ENCODE measurements at places on chromosomes 5 and 9.
A peak's percentile ranks its signal among the peaks of the same experiment; 100 is the strongest.

DNA sequence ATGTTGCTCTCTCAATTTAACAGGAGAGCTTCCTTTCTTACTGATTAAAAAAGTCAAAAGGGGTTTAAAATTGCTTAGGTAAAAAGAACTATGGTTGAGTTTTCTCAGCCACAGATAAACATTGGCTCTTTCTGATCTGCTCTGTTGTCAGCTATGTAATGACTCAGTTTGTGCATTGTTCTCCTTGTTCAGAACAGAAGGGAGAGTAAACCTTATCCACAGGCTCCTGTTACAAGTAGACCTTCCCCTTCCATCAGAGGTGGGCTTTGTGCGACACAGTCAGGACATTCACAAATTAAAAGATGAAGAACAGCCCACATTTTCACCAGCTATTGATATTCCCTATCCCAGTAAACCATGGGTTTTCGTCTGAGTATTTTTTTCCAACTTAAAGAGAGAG, 236.3 kb upstream of the SEMA6A start:
- no peaks in the 10 kb centered on the region for H3K36me3 ChIP-seq
- H3K27me3 ChIP-seq, result no peaks in the 10 kb centered on the region

- peaks cover 12% of the 10 kb centered on the region for H3K4me1 ChIP-seq
- no peaks in the 10 kb centered on the region for H3K27me3 ChIP-seq
- H3K27ac ChIP-seq, result peak overlapping the region; percentile 37
- no peak overlapping the region for H3K4me3 ChIP-seq
- H3K36me3 ChIP-seq, result no peaks in the 10 kb centered on the region
These were observed 43.1 kb upstream of the SLC2A8 start for GRCh38 chr9:127353882-127354281.

DNA sequence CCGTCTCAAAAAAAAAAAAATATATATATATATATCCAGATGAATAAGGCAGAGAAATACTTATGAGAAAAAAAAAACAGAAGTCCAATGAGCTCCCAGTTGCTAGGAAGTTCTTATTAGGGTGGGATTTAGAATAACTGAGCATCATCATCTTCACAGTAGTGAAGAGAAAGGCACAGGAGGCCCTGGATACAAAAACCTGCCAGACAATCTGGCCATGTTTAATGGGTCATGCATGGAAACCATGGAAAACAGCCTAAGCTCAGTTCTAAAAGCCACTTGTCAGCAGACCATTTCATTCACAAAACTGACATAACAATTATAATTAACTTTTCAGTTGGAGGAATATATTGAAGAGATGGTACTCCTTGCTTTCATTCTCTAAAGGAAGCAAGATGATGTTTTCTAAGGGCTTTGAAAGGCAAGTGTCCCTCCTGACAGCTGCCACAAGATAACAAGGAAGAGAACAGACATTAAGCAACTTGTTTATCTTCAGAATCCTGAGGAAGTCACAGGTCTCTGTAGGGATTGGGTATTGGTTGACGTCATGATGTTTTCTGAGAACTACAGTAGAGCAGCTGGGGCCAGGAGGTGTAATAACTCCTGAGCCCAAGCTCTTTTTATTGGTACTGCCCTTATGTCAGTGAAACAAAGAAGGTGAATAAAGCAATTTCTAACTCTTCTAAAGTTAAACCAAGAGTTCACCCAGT, 463.1 kb downstream of the DMAC1 start:
- no peaks in the 10 kb centered on the region for H3K27me3 ChIP-seq
- H3K27ac ChIP-seq, result no peak overlapping the region
- no peaks in the 10 kb centered on the region for H3K4me1 ChIP-seq
- no peaks in the 10 kb centered on the region for H3K36me3 ChIP-seq
- H3K4me3 ChIP-seq, result no peak overlapping the region
- DNase-seq, result no peak

DNA sequence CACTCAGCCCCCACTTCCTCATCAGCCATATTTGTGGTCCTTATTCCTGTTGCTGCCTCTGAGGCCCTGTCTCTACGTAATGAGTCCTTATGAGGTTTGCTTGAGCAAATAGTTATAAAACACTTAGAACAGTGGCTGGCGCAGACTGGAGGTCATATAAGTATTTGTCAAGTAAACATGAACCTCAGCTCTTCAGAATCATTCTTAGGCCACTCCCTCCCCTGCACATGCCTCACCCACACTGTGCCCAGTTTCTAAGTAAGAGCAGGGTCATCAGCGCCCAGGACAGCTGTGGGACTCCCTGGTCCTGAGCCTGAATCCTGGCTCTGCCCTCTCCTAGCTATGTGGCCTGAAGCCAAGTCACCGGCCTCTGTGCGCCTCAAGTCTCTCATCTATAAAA, 4.0 kb downstream of the ST6GALNAC4 start:
- H3K36me3 ChIP-seq, result no peaks in the 10 kb centered on the region
- no peak overlapping the region for H3K27ac ChIP-seq
- no peaks in the 10 kb centered on the region for H3K27me3 ChIP-seq
- DNase-seq, result no peak

- no peaks in the 10 kb centered on the region for H3K27me3 ChIP-seq
- no peak overlapping the region for H3K4me3 ChIP-seq
- no peaks in the 10 kb centered on the region for H3K4me1 ChIP-seq
- DNase-seq, result no peak
These were observed 326.0 kb upstream of the FTMT start for GRCh38 chr5:121525706-121526105.

DNA sequence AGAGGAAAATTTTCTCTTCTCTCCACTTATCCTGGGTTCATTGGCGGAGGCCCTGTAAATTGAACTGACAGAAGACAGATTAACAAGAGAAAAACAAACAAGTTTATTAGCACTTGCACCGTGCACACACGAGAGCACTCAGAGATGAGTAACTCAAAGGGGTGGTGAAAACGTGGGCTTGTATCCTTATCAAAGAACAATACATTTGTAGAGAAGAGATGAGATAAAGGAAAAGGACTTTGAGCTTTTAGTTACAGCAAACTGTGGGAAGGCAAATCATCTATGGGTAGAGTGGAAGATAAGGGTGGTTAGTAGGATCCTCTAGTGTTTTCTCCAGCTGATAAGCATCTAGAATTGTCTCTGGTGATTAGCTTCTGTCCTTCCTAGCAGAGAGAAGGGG, 44.4 kb upstream of the ROR2 start:
- DNase-seq, result no peak
- no peaks in the 10 kb centered on the region for H3K27me3 ChIP-seq
- H3K36me3 ChIP-seq, result no peaks in the 10 kb centered on the region

DNA sequence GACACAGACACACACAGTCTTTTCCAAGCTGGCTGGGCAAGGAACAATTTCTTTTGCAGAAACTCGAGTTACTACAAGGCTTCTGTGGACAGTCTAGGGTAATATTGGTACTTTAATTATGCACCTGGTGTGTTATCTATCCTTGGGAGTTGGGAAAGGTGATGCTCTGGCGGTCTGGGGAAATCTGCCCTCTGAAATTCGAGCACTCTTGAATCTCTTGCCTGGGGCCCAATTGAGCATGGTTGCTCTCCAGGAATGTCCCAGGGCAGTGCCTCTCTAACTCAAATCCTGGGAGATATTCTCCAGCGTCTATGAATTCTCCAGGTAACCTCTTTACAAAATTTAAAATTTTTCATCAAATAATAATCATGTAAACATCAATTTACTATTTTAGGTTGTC, 69.3 kb downstream of the KCNIP1 start:
- no peaks in the 10 kb centered on the region for H3K36me3 ChIP-seq
- DNase-seq, result no peak
- H3K27ac ChIP-seq, result no peak overlapping the region
- H3K4me3 ChIP-seq, result no peak overlapping the region
- no peaks in the 10 kb centered on the region for H3K27me3 ChIP-seq
- H3K4me1 ChIP-seq, result peaks cover 21% of the 10 kb centered on the region

DNA sequence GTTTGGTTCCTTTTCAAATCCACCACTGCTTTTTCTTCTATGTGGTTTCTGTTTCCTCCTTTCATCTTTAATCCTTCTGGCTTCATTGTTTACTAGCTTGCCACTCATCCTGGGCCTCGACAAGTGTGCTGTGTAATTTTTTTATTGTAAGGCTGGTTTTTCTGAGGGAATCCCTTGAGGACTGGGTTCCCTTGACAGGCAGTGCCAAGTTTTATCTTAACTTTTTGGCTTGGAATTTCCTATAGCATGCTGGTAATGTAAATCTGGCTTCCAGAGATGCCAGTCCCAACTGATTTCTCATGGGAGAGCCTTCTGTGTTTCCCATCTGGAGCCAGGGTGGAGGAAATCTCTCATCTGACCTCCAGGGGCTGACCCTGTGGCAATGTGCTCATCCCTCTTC, 184.7 kb downstream of the ROR2 start:
- DNase-seq, result no peak
- no peak overlapping the region for H3K27ac ChIP-seq
- H3K27me3 ChIP-seq, result no peaks in the 10 kb centered on the region
- H3K36me3 ChIP-seq, result no peaks in the 10 kb centered on the region
- H3K4me1 ChIP-seq, result no peaks in the 10 kb centered on the region

GRCh38 chr5:34526682-34527305, 129.3 kb upstream of the RAI14 start:
- H3K27ac ChIP-seq, result no peak overlapping the region
- H3K27me3 ChIP-seq, result no peaks in the 10 kb centered on the region
- no peak overlapping the region for H3K4me3 ChIP-seq
- peaks cover 10% of the 10 kb centered on the region for H3K4me1 ChIP-seq

DNA sequence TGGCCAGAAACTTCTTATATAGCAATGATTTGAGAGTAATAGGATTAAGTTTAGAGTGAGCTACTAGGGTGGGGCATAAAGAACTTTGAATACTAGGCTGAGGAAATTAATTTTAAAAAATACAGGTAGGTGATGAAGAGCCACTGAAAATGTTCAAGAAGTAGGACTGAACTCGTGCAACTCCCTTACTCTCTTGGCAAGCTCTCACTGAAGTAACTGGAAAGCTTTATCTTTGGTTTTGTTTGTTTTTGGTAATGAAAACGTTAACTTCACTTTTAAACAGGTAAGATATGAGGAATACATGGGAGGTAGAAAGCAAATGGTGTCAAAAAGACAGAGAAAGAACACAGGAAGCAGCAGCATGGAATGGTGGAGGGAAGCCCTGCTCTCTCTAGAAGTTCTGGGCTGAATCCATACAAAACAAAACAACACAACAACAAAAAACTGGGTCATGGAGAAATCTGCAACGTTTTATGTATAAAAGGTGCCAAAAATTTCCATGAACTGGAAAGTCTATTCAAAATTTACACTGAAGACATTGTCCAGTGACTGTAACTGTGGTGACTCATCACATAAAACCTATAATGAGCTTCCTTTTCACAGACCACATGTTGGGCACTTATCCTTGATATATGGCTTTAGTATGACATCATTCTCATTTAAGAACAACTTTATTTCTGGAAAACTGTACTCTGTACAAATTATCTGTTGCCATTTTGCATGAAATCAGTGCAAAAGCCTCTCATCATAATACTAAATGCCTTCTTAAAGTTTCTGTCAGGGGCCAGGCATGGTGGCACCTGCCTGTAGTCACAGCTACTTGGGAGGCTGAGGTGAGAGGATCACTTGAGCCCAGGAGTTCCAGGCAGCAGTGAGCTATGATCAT, 91.2 kb upstream of the CHD1 start:
- DNase-seq, result peak; percentile 58
- peaks cover 3% of the 10 kb centered on the region for H3K4me1 ChIP-seq
- no peaks in the 10 kb centered on the region for H3K36me3 ChIP-seq
- no peak overlapping the region for H3K4me3 ChIP-seq
- H3K27ac ChIP-seq, result peak overlapping the region; percentile 56

- H3K27ac ChIP-seq, result no peak overlapping the region
- H3K36me3 ChIP-seq, result no peaks in the 10 kb centered on the region
- no peak for DNase-seq
- no peak overlapping the region for H3K4me3 ChIP-seq
These were observed 687.9 kb upstream of the RGMB start for GRCh38 chr5:98085593-98085992.

DNA sequence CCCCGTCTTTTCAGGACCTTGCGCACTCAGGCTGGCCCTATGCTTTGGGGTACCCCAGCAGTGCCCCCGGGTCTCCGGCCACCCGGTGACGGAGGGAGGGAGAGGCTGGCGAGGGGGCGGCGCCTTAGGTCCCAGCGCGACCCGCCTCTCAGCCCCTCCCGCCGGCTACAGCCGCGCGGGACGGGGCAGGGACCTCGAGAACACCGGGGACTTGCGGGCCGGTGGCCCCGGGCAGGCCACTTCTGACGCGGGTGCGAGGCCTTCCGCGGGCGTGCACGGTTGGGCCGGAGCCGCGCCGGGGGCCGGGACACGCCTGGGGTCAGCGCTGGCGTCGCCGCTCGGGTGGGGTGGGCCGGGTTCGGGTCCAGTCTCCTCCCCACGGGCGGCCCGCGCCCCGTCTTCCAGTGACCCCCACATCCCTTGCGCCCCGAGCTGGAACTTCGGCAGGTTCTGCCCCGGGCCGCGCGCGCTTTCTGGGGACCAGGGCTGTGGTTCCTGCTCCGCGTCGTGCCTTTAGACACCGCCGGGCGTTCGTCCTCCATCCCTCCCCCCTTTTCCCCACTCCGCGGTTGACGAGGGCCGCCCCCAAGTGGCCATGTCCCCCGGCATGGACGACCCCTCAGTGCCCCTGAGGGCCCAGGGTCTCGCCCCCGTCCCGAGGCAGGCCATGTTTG, 3.8 kb upstream of the SQSTM1 start:
- DNase-seq, result no peak
- peaks cover 26% of the 10 kb centered on the region for H3K4me1 ChIP-seq
- no peaks in the 10 kb centered on the region for H3K27me3 ChIP-seq
- peaks cover 21% of the 10 kb centered on the region for H3K36me3 ChIP-seq
- peak overlapping the region; percentile 73 for H3K4me3 ChIP-seq
- H3K27ac ChIP-seq, result peak overlapping the region; percentile 6

GRCh38 chr5:118791926-118792734, 196.2 kb downstream of the DTWD2 start:
- DNase-seq, result no peak
- no peak overlapping the region for H3K4me3 ChIP-seq
- H3K36me3 ChIP-seq, result no peaks in the 10 kb centered on the region
- no peak overlapping the region for H3K27ac ChIP-seq

DNA sequence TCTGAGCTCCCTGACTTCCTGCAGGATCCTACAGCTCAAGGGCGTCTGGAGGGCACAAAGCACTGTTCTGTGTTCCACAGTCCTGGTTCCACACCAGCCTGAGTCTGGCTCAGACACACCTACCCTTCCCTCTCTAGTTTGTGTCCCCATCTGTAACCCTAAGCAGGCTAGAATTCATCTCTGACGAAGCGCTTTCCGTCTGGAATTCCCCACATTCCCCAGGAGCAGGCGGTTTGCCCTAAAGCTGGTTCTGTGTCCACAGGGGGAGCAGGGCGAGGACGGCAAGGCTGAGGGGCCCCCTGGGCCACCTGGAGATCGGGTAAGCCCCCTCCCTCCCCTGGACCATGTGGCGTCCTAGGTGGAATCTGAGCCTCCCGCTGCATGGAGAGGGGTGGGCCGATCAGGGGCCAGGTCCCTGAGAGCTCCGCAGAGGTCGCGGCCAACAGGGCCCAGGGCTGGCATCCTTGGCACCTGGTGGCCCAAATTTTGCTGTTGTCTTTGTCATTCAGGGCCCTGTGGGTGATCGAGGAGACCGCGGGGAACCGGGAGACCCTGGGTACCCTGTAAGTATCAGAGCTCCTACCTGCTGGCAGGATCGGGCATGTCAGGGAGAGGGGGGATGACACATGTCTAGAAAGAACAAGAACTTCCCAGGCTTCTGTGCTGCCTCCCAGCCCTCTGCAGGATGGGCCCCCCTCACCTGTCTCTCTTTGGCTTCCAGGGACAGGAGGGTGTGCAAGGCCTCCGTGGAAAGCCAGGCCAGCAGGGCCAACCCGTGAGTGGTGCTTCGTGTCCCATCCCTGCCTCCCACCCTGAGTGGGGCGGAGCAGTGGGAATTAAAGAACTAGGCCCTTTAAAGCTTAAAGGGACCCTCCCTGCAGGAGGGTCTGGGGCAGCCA, 34.5 kb upstream of the ORM1 start:
- DNase-seq, result peak; percentile 43
- H3K4me1 ChIP-seq, result peaks cover 20% of the 10 kb centered on the region
- peaks cover 39% of the 10 kb centered on the region for H3K36me3 ChIP-seq
- no peak overlapping the region for H3K4me3 ChIP-seq
- no peaks in the 10 kb centered on the region for H3K27me3 ChIP-seq
